ENCODE measurements at places on chromosomes 3 and 15.

DNA sequence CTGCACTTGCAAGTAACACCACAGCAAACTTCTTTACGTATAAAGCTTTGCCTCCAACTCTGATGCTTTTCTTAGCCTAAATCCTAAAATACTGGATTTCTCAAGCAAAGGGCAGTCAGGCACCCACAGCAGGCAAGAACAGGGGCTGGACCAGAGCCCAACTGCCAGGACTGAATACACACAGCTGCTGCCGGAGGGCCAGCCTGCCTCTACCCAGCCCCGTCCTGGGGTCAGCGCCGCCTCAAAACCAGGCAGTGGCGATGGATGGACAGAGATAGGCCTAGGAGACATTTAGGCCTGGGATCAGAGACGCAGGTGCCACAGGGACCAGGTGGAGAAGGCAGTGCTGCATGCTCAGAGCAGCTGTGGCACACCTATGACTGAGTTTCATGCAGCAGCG is 47.6 kb upstream of the SEC61A1 start:
- no peak for DNase-seq

- no peak for DNase-seq
These were observed 66.7 kb upstream of the GCSAM start for GRCh38 chr3:112199622-112200316.

GRCh38 chr3:29426302-29427226 is 145.7 kb downstream of the RBMS3 start:
- no peak for DNase-seq

- no peak for DNase-seq
These were observed 7.3 kb upstream of the FURIN start for GRCh38 chr15:90860942-90861675.

- DNase-seq = no peak
These were observed 73.9 kb upstream of the NR2E3 start for GRCh38 chr15:71736286-71736947.

- no peak for DNase-seq
These were observed 1037.9 kb downstream of the ROBO2 start for GRCh38 chr3:78077842-78078241.

DNA sequence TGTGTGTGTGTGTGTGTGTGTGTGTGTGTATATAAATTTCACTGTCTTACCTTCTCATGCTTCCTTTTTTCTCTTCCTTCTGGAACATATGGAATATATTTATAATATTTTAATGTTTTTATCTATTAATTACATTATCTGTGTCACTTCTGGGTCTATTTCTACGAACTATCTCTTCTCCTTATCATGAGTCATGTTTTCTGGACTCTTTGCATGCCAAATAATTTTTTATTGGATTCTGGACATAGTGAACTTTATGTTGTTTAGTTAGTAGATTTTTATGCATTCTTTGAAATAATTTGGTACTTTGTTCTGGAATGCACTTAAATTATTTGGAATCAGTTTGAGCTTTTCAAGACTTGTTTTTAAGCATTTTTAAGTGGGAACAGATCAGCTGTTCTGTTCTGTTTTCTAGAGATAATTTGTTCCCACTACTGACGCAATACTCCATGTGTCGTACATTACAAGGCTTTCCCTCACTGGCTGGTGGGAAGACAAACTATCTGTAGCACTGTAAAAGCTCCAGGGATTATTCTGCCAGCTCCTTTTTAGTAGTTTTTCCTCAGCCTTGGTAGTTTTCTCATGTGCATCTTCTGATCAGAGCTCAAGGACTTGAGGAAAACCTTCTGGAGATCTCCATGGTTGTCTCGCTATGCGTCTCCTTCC is 302.0 kb downstream of the CLSTN2 start:
- no peak for DNase-seq

DNA sequence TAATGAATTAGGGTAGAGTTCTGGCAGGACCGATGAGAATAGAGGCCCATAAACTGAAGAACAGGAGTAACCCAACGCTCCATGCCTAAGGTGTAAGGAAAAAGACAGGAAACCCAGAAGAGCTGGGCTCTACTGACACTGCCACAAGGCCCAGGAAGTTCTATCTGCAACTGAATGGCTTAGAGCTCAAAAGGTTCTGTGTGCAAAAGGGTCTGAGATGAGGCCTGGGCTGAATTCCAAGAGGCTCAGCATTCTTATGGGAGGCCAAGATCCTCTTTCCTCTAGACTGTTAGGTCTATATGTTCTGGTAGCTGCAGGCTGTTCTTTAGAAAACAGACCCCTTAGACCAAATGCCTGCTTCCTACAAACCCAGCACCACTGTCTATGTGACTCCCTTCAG is 30.5 kb upstream of the PRSS50 start:
- no peak for DNase-seq

GRCh38 chr3:69370156-69370883 is 15.6 kb downstream of the FRMD4B start:
- DNase-seq = no peak

DNA sequence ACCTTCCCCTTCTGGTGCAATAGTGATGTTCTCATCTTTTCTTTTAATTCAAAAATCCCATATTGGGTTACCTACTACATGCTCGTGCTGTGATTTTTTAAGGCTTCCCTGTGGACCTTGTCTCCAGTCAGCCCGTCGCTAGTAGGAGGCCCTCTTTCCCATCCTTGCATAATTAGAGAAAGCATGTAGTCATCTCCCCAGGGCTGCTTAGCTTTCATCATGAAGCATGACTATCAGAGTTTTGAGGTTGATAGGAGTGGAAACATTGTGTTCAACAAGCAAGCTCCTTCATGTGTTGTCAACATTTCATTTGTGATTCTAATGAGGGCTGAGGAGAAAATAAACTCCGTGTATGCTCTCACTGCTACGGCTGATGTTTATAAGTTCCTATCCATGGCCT is 8.7 kb upstream of the LRTM1 start:
- DNase-seq = no peak

DNA sequence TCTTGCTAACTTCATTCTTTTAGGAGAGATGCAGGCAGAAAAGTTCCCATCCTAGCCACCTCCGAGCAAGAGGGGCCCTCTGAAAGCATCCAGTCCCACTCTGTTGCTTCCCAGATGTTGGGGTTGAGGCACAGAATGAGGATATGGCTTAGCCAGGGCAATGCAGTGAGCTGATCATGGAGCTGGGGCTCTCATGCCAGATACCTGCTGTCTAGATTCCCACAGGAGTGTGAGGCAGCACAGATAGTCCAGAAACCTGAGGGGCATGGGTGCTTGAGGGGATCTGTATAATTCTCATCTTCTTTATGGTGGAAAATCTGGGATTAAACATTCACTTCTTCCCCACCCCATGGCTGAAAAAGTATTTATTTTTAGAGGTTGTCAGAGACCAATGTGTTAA is 1.2 kb downstream of the SLC22A13 start:
- no peak for DNase-seq

- no peak for DNase-seq
These were observed 1005.9 kb downstream of the ZPLD1 start for GRCh38 chr3:103440539-103441203.

GRCh38 chr3:181622365-181622764 is 89.4 kb upstream of the SOX2 start:
- no peak for DNase-seq

- no peak for DNase-seq
These were observed 1001.9 kb downstream of the ROBO1 start for GRCh38 chr3:78765671-78766485.

GRCh38 chr3:145055375-145056076 is 1083.9 kb downstream of the DIPK2A start:
- DNase-seq = no peak

DNA sequence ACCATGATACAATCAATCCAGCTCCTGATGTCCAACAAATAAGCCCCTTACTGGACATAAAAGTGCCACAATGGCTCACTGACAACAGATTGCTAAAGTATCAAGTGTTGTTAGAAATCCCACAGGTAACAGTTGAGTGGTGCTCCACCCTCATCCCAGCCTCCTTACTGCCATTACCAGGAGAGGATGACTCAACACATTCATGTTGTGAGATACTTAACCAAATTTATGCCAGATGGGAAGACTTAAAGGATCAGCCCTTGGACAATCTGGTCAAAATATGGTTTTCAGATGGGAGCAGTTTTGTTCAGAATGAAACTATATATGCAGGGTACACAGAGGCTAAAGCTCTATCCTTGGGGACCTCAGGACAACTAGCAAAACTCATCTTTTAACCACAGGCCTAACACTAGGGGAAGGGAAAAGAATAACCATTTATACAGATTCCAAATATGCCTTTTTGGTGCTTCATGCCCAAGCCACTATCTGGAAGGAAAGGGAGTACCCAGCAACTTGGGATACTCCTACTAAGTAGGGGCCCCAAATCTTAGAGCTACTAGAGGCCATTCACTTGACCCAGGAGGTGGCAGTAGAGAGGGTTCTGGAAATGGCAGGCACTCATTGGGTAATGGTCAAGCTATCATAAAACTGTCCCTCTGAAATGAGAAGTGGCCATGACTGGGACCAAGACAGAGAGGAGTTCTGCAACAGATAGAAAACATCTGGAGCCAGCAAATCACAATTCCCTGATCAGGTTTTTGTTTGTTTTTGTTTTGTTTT is 6.9 kb upstream of the ZNF662 start:
- DNase-seq = no peak

- no peak for DNase-seq
These were observed 105.4 kb downstream of the PTPRG start for GRCh38 chr3:61666615-61667330.

DNA sequence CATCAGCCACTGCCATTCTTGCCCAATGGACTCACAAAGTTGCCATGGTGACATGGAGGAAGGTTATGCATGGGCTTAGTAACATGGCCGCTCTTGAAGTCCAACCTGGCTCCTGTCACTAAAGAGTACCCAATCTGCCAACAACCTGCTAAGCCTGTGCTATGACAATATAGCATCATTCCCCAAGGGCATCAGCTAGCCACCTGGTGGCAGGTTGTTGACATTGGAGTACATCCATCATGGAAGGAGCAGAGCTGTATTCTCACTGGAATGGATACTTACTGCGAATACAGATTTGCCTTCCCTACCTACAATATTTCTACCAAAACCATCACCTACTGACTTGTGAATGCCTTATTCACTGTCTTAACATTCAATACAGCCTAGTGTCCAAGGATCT is 138.9 kb upstream of the RORA start:
- no peak for DNase-seq

DNA sequence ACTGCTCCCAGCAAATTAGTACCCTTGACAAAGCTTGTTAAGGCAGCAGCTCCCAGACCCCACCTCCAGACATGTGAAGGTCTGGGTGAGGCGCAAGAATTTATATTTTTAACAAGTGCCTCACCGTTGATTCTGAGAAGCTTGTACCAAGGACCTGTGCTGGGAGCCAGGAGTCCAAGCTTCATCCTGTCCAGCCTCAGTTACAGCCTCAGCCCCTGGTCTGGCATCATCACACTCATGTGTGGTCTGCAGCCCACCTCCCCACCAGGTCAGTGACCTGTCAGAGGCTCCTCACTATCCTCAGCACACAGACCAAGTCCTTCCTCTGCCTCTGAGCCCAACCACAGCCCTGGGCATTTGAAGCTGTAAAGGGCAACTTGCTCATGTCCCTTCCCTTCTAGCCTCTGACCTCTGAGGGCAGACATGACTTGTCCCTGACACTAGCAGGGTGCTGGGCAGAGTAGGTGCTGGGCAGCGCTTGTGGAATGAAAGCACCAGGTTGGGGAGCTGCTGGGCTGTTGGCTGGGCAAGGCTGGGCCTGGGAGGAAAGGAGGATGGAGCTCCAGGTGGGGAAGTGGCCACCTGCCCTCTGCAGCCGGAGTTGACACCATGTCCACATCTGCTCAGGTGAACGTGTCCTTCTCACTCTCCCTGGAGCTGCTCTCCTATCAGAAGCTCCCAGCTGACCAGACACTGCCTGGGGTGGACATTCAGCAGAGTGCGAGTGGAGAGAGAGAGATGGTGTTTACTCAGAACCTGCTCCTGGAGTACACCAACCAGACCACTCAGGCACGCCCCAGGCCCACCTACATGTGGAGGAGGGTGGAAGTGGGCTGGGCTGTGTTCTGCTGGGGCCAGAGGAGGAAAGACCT is 16.9 kb downstream of the ACAA1 start:
- no peak for DNase-seq

DNA sequence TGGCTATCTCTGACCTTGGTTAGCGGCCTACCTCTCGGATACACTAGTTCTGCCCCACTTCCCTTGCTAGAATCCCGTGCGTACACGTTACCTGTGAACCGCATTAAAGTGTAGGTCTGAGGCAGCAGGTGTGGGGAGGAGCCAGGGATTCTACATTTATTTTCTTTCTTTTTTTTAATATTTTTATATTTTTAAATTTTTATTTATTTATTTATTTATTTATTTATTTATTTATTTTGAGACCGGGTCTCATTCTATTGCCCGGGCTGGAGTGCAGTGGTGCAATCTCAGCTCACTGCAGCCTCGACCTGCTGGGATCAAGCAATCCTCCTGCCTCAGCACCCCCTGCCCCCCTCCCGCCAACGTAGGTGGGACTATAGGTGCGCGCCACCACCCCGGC is 60.9 kb upstream of the NR2E3 start:
- DNase-seq = no peak

DNA sequence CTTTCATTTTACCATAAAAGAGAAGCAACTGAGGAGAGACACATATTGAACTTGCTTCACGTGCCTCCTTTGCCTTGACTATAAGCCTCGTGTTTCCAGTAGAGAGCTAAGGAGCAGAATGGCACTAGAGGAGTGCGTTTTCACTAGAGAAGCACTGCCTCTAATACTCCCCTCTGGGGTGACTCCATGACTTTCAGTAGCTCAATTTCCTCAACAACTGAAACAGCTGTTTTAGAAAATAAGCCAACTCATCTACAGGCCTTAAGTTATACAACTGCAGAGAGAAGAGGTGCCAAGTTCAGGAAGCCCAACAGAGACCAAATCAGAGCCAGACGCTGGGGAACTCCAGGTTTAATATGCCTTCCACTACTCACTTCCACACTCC is 1.9 kb downstream of the UBP1 start:
- no peak for DNase-seq

DNA sequence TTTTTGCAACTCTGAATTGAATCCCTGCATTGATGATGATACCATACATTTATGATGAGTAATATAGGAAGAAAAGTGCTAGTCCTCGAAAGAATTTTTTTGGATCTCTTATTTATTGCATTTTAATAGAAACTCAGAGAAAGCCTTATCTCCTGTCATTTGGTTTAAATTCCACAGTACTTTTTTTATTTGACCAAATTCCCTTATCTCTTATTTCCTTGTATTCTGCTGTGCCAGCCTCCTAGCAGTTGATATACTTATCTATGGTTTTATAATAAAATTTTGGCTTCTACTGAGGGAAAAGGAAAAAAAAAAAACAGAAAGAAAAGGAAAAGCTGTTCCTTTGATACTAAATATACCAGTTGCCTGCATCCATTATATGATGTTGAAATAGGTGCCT is 535.1 kb upstream of the NR2F2 start:
- DNase-seq = no peak

- no peak for DNase-seq
These were observed 83.0 kb upstream of the PDZRN3 start for GRCh38 chr3:73707772-73708171.

GRCh38 chr3:32630266-32630665 is 54.7 kb upstream of the CNOT10 start:
- no peak for DNase-seq
